Thyroid gland (tissue), 4 donors: ENCODE measurements at places on chromosomes 16 and 17.

- no peak for DNase-seq
Measured at GRCh38 chr16:73413091-73413829, 365.3 kb upstream of the ZFHX3 start.

GRCh38 chr17:40610359-40610758 lies 37.3 kb downstream of the SMARCE1 start:
- no peak for DNase-seq

GRCh38 chr17:51401279-51401678 lies 140.9 kb downstream of the UTP18 start:
- no peak for DNase-seq

- DNase-seq = peak; percentile 91
Measured at GRCh38 chr17:75785016-75785890, 647 bp downstream of the UNK start.

DNA sequence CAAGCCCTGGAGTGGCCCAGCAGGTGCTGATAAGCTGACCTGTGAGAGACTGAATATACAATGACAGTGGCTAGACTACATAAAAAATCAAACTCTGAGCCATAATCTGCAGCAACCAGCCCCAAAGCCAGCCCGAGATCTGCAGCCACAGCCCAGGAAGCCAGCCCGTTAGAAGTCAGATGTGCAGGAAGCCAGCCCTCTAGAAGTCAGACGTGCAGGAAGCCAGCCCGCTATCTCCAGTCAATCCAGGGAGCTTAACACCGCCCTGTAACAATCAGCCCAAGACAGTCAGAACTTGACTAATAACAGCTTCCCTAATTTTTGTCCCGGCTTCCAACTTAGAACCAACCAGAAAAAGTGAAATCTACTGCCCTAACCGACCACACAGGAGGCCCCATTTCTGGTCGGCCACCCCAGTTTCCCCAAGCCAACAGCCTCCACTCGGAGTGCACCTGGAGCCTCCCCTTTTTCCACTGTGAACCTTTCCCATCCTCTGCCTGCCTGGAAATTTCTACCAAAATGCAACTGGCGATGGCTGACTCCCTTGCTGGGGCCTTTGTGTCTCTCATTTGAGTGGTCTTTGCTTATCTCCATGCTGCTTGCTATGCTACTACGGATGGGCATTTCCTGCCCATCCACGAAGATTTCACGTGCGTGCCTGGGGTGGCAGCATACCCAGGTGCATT lies 769.3 kb downstream of the KCNJ18 start:
- no peak for DNase-seq
